ENCODE measurements at places on chromosomes 12 and 14.

DNA sequence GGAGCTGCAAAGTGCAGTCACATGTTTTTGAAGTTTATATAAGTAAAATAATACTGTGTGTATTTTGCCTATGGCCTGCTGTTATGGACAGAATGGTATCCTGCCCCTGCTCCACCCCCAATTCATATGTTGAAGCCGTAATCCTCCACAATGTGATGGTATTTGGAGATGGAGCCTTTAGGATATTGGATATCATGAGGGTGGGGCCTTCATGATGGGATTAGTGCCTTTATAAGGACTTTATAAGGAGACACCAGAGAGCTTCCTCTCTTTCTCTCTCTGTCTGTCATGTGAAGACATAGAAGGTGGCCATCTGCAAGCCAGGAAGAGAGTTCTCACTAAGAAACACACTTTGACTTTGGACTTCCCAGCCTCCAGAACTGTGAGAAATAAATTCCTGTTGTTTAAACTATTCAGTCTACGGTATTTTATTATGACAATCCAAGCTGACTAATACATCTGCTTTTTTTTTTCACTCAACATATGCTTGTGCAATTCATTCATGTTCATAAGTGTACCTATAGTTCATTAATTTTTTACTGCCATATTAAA is 3.1 kb upstream of the CHPT1 start:
- no peak for DNase-seq

GRCh38 chr14:101070540-101071492 is 167.3 kb upstream of the RTL1 start:
- peak; percentile 29 for DNase-seq

GRCh38 chr14:61563880-61564617 is 131.3 kb upstream of the HIF1A start:
- no peak for DNase-seq

- DNase-seq = no peak
Observed at GRCh38 chr12:125418902-125419564, 353.8 kb downstream of the AACS start.

DNA sequence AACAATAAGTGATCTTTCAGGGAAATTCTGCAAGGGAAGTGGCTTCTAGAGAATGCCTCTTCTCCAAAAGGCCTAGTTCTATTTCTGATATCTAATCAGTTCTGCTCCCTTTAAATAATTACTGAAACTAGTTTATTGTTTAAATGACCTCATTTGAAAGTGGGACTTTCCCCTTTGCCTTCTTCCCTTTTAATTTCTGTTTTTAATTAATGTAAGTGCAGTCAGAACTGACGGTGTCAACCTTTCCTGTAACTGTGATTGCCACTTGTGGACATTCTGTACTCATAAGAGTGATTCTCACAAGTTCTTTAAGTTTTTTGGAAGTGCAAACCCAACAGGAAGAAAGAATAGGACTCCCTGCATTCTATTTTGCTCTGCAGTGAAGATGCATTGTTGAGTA is 265.3 kb upstream of the PLEKHG7 start:
- no peak for DNase-seq

DNA sequence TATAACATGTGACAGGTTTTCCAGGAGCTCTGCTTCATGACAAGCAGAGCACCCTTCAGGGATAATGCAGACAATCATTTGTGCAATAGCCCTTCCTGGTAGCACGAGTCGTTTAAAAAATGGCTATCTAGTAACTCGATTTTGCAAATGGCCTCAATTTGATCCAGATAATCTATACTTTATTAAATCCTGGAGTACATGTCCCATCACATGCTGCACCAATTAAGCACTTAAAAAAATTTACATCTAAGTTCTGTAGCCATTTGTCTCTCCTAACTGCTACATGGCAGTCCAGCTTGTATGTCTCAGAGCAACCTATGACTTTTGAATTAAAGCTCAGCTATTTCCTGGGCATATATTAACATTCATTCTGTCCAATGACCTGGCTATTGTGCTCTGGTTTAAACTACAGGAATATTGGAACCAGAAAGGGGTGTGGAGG is 79.8 kb downstream of the TTC8 start:
- no peak for DNase-seq

GRCh38 chr14:104138098-104138717 is at the start of gene KIF26A:
Gene KIF26A, plus strand, starts transcription at chr14:104138587. Its CDS starts 136 bp downstream, at chr14:104138723.
- DNase-seq = peak; percentile 60

DNA sequence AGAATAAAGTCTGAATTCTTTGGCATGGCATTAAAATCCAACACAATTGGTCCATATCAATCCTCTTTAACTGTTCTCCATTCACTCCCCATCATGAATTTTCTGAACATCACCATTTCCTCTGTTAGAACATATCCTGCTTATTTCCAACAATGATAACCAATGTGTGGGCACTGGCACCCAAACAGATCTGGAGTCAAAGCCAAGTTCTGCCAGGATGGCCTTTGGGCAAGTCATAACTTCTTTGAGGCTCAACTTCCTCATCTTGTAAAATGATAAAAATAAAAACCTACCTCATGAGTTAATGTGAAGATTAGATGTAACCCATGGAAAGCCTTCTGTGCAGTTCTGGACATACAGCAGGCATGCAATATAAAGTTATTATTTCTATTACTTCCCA is 12.5 kb downstream of the PAWR start:
- DNase-seq = no peak

DNA sequence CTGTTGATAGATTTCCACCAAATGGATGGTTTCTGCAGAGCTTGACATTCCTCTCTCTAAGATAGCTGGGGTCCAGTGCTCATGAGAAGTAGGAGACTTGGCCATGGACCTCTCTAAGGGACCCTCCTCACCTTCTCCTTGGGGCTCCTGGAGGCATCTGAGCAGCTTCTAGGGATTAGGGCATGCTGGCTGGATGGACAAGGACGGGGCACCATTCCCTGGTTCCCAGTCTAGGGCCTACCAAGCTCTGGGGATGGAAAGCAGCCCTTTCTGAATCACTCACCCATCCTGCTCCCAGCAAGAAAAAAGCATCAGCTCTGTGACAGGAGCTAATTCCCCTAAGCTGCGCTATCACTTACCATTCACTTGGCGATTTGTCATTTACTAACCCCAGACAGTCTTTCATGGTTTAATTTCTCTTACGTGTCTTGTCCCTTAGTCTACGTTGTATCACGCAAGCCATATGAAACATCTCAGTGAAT is 39.5 kb downstream of the VWF start:
- DNase-seq = no peak

DNA sequence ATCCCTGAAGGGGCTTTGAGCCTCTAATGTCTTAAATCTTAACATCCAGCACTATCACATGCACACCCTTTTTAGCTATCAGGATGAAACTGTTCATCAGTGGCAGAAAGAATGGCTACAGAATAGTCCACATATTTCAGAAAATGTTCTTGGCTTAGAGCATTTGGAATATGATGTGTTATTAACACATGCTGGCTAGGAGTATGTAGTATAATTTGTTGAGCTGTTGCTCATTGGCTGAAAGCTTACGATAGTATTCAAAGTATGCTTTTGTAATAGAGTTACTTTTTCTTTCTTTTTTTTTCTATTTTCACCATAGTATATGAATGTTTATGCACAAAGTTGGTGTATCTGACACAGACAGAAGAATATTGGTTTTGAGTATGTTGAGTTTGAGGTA is 55.1 kb downstream of the MNAT1 start:
- DNase-seq = no peak

DNA sequence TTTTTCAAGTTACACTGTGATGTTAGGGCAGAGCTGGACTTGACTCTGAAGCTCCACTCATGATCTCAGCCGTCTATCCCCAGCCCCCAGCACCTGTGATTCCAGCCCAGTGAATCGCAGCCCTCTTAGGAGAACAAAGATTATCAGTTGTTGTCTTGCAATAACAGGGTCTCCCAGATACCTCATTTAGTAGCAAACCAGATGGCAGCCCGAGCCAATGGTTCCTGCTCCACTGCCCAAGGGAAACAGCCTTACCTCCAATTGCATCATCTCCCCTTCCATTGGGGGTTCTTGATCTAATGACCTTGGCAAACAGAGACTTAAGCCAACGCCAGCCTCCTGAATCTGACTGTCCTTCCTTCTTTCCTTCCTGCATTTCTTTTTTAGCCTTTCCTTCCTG is 371.2 kb downstream of the BCL11B start:
- DNase-seq = no peak

- DNase-seq = no peak
Observed at GRCh38 chr12:27915536-27915935, 57.0 kb downstream of the PTHLH start.

DNA sequence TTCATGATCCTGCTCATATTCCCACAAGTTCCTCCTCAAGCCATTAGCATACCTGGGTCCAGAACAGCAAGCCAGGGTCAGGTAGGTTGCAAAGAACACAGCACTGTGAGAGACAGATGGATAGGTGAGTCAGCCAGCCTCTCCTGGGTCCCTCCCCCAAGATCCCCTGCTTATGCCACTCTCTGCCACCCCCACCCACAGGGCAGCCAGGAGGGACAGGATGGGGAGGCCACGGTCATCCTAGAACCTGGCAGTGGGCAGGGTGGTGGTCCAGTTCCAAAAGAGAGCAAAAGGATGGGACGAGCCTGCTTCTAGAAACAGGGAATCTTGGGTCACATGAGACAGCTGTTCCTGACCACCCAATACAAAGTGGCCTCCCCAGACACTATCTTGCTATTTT is 12.7 kb downstream of the FAIM2 start:
- DNase-seq = no peak

DNA sequence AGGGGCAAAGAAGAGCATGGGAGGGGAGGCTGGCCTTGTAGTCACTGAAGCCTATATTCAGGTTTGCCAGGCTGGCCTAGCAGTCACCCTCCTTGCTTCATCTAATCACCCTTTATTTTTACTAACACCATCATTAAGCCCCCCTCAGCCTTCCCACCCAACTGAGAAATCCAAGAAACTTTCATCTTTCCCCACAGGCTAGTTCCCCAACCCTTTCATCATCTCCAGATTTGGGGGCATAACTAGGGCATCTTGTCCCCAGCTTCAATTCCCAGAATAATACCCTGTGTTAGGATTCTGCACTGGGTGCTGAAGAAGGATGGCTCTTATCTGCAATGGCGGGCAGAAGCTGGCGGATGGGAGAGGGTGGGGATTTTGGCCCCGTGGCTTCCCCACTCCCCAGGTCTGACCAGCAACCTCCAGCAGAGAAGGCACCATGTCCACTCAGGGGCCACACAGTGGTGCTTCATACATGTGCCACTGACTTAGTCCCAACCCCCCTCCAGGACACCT is 6.9 kb downstream of the PCK2 start:
- no peak for DNase-seq

DNA sequence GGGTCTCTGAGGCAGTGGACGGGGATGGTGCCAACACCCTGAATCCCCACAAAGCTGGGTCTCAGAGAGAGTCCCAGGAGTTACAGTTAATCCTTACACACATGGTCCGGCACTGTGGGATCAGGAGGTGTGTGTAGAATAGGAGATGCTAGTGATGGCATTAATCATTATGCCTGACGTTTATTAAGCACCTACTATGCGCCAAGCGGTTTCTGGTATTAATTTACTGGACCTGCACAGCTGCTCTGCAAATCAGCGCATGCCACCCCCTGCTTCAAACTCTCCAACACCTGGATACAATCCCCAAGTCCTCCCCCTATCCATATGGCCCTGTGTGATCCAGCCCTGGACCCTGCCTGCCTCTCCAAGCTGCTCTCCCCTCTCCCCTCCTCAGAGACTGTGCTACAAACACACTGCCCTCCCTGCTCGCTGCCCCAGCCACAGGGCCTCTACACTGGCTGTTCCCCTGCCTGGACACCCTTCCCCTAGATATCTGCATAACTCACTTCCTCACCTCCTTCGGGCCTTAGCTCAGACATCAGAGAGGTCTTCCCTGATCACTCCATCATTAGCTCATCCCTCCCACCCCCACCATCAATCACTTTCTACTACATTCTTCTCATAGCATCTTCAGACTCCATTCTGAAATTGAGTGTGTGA is 86.0 kb downstream of the RFLNA start:
- no peak for DNase-seq

DNA sequence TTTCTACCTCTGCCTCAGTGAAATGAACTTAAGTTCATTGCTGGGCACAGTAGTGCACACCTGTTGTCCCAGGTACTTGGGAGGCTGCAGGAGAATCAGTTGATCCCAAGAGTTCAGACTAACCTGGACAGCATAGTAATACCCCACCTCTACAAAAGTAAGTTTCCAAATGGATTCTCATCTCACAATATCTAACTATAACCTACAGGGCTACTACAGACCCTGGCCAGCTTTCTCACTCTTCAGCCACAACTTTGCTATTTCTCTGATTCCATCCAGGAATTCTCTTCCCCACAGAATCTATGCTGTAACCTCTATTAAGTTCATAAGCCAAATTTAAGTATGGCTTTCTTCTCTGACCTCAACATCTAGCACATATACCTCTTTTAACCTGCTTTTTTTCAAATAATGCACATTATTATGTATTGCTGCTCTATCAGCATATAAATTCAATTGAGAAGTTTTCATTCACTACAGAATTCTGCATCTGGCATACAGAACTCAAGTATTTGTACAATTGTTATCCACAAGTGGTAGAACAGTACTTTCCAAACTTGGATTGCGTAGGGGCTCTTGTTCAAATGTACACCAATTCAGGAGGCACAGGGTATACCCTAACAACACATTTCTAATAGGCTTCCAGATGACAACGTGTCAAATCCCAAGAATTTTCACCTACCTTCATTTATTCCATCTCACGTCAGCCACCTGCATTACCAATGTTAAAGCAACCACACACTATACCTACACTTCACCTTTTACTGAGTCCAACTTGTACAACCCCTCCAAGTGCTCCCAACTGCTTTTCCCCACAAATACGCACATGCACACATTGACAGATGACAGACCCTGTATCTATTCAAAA is 3.8 kb downstream of the RPS29 start:
- no peak for DNase-seq

- no peak for DNase-seq
Observed at GRCh38 chr12:113221997-113222729, 899 bp downstream of the TPCN1 start.

GRCh38 chr14:44732144-44732543 is 225.1 kb upstream of the FSCB start:
- no peak for DNase-seq

GRCh38 chr14:70442750-70443149 is 9.2 kb upstream of the ADAM21 start:
- no peak for DNase-seq

DNA sequence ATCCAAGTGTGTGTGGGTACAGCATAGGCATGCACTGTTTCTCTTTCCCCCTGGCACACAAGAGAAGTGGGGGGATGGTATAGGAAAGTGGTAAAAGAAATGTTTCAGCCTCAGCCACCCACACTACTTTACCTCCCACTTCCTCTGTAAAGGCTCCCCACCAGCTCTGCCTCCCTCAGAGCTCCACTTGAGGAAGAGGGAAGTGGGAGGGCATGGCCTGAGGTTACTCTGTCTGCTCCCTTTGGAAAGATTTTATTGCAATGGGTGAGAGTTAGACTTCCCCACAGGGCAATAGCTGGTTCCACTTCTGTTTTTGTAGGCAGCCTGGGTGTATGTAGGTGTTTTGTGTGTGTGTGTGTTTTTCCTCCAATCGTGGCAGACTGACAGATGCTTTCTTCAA is 145.3 kb downstream of the SSPN start:
- DNase-seq = no peak

- DNase-seq = no peak
Observed at GRCh38 chr14:87059060-87059839, 933.7 kb downstream of the GALC start.

- DNase-seq = no peak
Observed at GRCh38 chr12:46921048-46921763, 95.4 kb upstream of the SLC38A4 start.

All from mesothelial cell of epicardium (in vitro differentiated cells).